Progenitor cell of endocrine pancreas (in vitro differentiated cells): ENCODE measurements at places on chromosomes 4 and X. TPM values are rescaled to one million over a fixed set of nuclear protein-coding genes. Genes with fewer than 3 reads are reported as not detected.

GRCh38 chr4:24646798-24647460 lies 62.6 kb upstream of the DHX15 start:
- DNase-seq: no peak

GRCh38 chrX:147739196-147739595 lies 172.5 kb upstream of the FMR1 start:
- no peak for DNase-seq

GRCh38 chr4:141037446-141037845 lies 95.8 kb downstream of the RNF150 start:
- no peak for DNase-seq

- no peak for DNase-seq
Observed at GRCh38 chr4:33696041-33696440, 2548.3 kb downstream of the ARAP2 start.

GRCh38 chrX:19245711-19246269 lies 97.9 kb upstream of the PDHA1 start:
- no peak for DNase-seq

GRCh38 chr4:169167957-169168858 lies 102.5 kb downstream of the SH3RF1 start:
- no peak for DNase-seq

DNA sequence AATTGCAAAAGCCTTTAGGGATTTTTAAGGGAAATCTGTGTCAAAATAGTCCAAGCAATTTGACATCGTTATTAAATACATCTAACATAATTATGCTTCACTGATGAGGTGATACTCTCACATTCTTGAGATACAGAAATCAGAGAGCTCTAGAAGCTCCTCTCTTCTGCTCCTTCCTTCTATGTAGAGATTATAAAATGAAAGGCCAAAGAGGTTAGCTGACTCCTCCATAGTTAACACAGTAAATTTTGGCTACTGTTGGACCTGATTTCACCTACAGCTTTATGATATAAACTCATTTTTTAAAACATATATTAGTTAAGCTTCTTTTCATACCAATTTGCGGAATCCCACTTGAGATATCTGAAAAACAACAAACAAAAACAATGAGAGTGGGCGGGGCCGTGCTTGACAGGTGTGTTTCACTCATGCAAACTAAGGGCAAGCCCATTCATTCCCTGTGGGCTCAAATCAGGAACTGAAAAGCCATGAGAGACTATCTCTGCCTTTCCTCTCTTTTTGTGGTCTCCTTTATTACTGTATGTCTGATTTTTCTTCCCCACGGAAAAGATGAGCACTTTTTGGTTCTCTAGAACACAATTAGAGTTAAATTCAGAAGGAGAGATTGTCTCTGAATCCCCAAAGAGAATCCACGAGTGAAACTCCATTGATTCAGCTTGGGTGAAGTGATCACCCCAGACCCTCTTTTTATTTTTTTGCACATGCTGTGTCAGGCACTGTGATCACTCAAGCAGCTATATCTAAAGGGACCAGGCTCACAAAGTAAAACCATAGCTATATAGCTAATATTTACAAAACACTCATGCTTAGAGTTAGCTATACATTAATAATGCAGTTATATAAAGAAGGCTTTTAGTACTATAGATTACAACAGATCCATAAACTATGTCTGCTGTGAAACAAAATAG lies 566.3 kb downstream of the IL15 start:
- no peak for DNase-seq

GRCh38 chr4:82842593-82842992 lies 44.0 kb upstream of the SCD5 start:
- no peak for DNase-seq

GRCh38 chr4:65600656-65601055 lies 69.6 kb downstream of the EPHA5 start:
- DNase-seq: no peak

- no peak for DNase-seq
Observed at GRCh38 chr4:10123227-10124101, 6.9 kb upstream of the WDR1 start.

- no peak for DNase-seq
Observed at GRCh38 chrX:39427906-39428305, 626.6 kb downstream of the MID1IP1 start.

DNA sequence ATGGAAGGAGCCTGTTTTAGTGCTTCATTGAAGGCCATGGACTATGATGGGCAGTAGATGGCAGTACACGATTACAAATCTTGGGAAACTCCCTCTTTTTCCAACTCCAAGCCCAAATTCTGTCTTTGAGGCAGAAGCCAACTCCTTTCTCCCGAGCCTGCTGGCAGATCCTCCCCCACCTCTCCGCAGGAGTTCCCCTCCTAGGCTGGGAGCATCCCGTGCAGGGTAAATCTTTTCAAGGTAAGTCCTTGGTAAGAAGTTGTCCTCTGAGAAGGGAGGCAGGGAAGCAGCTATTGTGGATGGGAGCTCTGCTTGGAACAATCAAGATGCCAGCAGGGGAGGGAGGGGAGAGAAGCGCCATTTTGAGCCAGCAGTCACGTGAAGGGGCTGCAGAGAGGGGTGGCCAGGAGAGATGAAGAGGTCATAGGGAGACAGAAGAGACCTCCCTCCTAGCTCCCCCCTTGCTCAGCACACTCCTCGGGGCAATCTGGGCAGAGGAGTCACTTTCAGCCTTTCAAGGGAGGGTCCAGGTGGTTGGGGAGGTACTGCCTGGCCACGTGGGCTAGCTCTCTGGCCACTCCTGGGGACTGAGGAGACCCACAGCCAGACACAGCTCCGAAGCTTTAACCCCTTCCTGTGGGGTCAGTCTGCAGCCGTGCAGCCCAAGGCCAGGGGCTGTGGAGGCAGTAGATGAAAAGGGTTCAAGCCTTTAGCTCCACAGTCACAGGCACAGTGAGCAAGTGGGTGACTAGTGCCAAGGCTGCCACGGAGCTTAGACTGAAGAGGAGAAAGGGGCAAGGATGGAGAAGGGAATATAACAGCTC lies 9.6 kb downstream of the CC2D2A start:
- DNase-seq: peak; percentile 38

Gene PHEX
- 0.48 and 0.71 TPM in 2 replicates for total RNA-seq

Gene SATL1
- 0.36 and 0.51 TPM in 2 replicates for total RNA-seq

Gene CSN1S1
- total RNA-seq: not detected in 2 replicates

Gene NHSL2
- total RNA-seq: 3.4 and 4.8 TPM in 2 replicates

Gene GRIA2
- total RNA-seq: 2.3 and 2.5 TPM in 2 replicates

Gene GJB1
- total RNA-seq: 22.2 and 23.6 TPM in 2 replicates

Gene GRIA3
- 2.5 and 2.8 TPM in 2 replicates for total RNA-seq
